Type B pancreatic cell (in vitro differentiated cells): ENCODE measurements at places on chromosomes 7 and 10. TPM values are rescaled to one million over a fixed set of nuclear protein-coding genes. Genes with fewer than 3 reads are reported as not detected.
A peak's percentile ranks its signal among the peaks of the same experiment; 100 is the strongest.

DNA sequence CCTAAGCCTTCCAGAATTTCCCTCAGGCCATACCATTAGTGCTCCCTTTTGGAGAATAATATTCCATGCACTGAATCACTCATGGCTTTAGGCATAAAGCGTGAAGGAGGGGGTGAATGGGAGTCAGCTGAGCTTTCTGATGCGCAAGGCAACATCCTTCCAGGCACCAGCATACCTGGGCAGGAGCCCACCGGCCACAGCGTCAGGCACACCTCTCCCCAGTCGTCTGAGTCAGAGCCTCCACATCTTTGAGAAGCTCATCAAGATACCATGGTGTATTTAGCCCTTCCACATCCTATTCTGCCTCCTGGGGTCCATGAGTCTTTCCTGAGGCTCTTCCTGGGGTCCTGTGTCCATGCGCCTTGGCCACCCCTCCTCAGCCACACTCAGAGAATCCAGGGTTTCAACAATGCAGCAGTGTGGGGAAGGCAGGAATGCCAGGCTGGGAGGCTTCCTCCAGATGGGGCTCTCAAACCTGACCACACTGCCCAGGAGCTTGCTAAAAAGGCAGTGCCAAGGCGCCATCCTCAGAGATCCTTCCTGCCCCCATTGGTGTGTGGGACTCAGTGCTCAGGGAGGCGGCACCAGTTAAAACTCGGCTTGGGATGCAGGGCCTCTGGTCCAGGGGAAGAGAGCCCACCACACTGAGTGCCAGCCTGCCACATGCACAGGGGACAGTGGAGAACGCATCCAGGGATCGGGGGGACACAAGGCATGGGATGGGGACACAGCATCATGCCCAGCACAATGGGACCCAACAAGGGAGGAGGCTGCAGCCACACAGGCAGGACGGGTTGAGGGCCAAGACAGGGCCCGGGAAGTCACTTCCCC, 31.6 kb downstream of the RASGEF1A start:
- peak; percentile 53 for DNase-seq

GRCh38 chr10:90041585-90041984, 340.2 kb downstream of the KIF20B start:
- no peak for DNase-seq

Gene GPRIN2
- total RNA-seq, result 4.4 and 7.0 TPM in 2 replicates

Gene ABCB4
- 1.00 and 1.6 TPM in 2 replicates for total RNA-seq

Gene FBXL13
- 1.1 and 4.0 TPM in 2 replicates for total RNA-seq

Gene ACTR1A
- 73.1 and 95.4 TPM in 2 replicates for total RNA-seq

Gene FAM241B
- total RNA-seq, result 8.8 and 9.8 TPM in 2 replicates
